Thyroid gland (tissue), 4 donors: ENCODE measurements at places on chromosomes 3 and 15.

- DNase-seq: no peak
Measured at GRCh38 chr3:182909318-182910040, 70.9 kb downstream of the DCUN1D1 start.

GRCh38 chr3:102059145-102059943, 210.0 kb downstream of the NFKBIZ start:
- DNase-seq: no peak

DNA sequence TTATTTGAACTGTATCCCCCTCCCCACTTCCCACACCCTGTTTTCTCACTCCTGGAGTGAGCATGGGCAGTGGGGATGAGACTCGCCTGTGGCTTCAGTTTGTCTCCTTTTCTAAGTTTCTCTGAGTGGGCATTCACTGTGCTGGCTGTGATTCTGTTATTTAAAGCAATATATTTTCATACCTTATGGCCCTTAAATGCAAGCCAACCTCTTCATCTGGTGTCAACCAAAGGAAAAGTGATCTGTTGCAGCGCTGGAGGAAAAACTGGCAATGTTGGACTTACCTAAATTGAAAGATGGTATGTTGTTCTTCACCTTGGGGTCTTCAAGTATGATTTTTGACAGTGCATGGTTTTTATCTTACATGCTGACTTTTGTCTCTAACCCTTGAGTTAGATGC, 56.1 kb downstream of the RBM6 start:
- DNase-seq: no peak

- DNase-seq: no peak
Measured at GRCh38 chr3:182005701-182006100, 294.0 kb downstream of the SOX2 start.

- DNase-seq: no peak
Measured at GRCh38 chr3:100277255-100277800, 16.5 kb downstream of the TBC1D23 start.

GRCh38 chr15:55980511-55980910, 12.9 kb downstream of the NEDD4 start:
- no peak for DNase-seq

DNA sequence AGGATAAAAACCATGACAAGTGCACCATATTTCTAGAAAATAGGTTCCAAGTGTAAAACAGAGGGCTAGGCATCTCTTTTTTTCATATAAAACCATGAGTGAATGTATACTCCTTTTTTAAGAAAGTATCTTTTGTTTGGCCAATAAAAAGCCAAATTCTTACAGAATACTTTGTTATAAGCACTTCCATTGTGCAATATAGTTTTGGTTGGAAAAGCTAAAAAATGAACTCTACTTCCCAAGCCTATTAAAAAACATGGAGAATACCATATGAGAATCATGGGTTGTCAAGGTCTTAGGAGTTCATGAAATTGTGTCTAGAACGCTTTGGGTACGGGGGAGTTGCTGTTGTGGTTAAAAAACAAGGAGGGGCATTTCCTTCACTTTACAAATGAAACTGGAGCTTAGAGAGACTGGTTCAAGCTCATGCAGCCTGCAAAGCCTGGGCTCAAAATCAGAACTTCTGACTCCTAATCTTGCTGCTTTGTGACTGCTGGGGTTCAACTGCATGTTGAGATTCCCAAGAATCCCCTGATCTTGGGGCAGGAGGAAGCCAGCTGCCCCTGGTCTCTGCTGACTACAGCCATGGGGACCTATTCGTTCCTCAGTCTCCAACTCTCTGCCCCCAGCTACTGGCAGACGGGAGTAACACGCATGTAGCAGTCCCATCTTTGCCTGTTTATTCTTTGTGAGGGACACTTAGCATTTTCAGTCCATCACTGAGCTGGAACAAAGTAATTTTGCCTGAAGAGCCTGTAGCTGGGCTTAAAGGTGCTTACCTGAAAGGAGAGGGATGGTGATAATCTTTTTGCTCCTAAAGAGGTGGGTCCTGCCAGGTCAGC, 229.1 kb downstream of the CHST2 start:
- DNase-seq: peak; percentile 18

GRCh38 chr15:29094711-29095110, 174.9 kb downstream of the NSMCE3 start:
- no peak for DNase-seq

DNA sequence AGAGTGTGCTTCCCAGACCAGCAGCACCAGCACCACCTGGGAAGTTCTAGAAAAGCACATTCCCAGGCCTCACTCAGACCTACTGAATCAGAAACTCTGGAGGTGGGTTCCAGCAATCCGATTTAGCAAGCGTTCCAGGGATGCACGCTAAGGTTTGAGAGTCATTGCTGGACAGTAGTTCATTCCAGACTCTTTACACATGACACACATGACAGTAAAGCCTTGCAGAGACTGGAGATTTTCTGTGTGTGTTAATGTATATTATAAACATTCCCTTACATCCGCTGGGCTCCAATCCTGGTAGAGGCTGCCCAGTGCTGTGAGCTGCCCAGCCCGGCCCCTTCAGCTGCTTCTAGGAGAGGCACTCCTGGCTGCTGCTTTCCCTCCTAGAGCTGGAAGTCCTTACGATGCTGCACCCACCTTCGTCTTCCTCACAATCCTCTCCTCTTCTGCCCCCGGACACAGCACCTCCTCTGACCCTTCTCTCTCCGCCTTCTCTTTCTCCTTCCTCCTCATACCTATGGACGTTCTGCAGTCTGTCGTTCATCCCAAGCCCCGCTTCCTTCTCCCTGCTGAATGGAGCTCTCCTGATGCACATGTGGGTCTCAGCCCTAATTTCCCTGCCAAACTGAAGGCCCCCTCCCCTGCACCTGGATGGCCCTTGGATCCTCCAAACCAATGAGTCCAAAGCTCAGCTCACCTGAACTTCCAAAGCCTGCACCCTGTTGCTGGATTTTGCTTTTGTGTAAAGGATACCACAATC, 44.4 kb downstream of the ITGA11 start:
- DNase-seq: no peak

DNA sequence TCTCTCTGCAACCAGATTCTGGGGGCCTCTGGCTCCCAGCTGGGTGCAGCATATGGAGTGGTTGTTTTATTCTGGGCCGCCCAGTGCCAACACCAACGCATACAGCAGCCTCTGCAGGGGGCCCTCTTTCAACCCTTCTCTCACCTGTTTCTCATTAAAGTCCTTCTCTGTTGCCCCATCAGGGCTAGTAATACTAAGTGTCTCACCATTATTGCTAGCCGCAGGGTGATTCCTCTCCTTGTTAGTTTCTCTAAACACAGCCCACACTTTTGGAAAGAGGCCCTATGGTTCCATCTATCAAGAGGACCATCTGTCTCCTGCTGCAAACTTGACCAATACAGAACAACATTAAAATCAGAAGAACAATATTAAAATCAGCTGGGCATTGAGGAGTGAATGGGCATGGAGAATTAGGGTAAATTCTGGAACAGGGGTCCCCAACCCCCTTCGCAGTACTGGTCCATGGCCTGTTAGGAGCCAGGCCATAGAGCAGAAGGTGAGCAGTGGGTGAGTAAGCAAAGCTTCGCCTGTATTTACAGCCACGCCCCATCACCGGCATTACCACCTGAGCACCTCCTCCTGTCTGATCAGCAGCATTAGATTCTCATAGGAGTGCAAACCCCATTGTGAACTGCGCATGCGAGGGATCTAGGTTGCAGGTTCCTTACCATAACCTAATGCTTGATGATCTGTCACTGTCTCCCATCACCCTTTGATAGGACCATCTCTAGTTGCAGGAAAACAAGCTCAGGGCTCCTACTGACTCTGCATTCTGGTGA, 36.5 kb downstream of the ALS2CL start:
- DNase-seq: no peak

GRCh38 chr15:96331945-96332636, 1.6 kb downstream of the NR2F2 start:
- peak; percentile 67 for DNase-seq

DNA sequence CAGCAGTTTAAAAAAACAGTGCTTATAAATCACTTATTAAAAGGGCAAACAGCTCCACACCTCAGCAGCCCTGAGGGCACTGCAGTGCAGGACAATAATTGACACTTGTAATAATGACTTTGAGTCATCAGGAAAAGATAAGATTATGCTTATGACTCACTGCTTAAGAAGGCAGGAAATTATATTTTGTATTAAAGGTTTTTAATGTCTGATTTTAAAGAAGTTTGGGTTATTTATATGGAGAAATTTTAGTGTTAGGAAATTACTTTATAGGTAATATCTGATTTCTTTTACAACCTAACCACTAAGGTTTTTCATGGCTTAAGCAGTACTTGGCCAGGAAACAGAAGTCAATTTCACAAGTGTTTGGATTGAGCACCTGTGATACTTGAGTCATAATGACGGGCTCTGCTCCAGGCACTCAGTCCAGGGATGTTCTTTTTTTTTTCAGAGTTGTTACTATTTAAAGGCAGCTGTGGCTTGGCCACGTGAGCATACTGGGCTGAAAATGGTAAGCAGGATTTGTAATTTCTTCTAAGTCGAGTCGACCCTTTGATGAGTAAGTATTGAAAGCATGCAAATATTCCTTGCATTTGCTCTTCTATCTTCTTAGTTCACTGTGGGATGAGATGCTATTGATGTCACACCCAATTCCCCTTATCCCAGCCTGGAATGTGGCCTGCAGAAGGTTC, 21.6 kb upstream of the SLC6A20 start:
- DNase-seq: peak; percentile 86

- DNase-seq: no peak
Measured at GRCh38 chr3:32848215-32848614, 30.4 kb downstream of the TRIM71 start.

GRCh38 chr3:44682182-44682896, 30.1 kb upstream of the ZNF502 start:
- DNase-seq: no peak

DNA sequence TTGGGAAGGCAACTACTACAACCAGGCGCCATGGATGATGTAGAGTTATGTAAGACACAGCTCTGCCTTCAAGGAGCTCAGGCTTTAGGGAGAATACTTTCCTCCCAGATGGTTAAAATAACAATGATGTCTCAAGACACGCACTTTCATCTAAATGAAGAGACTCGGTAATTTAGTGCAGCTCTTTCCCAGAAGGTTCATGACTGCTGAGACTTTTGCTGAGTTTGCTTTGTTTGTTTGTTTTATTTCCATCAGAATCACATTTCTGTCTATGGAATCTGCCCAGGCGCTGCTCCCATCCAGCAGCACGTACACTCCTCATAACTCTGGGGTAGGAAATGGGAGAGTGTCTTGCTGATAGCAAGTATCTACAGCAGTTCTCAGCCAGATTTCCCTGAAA, 33.9 kb upstream of the MEX3B start:
- DNase-seq: no peak

DNA sequence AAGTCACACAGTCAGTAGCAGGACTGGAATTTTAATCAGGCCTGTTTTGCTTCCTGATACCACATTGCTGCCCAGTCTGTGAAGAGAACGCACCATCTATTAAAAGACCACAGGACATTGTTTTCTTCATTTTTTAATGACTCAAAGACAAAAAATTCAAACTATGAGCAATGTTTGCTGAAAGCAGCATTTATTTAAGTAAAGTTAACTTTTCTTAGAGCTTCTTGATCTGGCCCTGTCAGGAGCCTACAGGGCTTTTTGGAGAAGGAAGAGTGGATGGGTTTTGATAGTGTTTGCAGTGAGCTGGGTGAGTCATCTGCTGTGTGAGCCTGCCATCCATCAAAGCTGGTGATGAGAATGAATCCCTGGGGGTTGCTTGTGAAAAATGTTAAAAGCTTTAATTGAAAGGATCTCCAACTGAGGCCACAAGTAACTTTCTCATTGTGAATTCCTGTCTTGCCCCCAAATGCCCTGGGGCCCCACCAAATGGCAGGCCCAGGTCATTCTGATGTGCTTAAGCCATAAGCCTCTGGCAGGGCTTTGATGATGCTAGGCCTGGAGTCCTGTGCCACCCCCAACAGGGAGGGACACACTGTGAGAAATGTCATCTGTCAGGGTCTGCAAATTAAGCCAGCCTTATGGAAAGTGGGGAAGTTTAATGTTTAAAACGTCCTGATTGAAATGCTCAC, 136.2 kb upstream of the PFN2 start:
- DNase-seq: no peak

GRCh38 chr3:104582092-104582491, 784.6 kb upstream of the ALCAM start:
- DNase-seq: no peak

DNA sequence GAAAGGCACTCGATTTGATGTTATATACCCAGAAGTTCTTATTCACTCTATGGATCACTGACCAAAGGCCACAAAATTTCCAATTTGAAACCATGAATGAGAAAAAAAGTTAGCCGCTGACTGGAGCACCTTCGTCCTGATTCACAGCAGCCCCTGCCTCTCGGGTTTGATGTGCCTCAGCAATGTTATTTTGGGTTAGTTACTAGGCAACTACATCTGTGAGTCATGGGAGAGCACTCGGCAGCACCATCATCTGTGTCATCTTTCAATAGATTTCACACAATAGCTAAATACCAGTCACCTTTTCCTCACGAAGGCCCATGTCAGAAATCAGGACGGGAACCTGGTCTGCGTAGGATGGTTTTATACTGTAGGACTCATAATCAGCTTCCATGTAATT, 269.2 kb downstream of the ZBBX start:
- no peak for DNase-seq

GRCh38 chr3:132509096-132509495, 88.0 kb upstream of the ACKR4 start:
- DNase-seq: no peak

DNA sequence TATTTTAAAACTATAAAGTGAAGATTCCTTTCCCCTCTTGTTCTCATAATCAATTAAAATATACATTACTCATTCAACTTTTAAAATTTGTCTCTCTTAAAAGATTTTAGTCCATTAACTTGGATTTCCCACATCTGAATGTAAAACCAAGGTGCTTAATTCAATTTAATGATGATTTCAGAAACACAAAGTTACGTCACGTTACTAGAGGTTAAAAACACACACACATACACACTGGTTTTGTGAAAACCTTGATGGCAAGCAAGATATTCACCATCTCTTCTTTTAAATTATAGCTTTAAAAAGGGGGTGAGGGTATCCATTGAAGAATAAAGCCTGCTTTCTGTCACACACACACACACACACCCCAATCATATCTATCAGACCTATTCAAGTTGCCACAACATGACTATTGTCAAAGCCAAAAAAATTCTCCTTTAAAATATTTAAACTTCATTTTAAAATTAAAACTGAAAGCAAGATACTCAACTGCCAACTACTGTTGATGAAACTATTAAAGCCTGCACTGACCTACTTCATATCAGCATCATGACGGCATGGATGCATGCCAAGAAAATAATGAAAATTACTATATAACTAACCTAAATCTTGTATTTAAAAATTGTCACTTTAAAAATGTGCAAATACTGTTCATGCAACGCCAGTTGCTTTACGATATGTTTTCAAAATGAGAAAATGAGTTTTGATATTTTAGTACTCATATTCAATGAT, 2.1 kb downstream of the RFX7 start:
- no peak for DNase-seq

DNA sequence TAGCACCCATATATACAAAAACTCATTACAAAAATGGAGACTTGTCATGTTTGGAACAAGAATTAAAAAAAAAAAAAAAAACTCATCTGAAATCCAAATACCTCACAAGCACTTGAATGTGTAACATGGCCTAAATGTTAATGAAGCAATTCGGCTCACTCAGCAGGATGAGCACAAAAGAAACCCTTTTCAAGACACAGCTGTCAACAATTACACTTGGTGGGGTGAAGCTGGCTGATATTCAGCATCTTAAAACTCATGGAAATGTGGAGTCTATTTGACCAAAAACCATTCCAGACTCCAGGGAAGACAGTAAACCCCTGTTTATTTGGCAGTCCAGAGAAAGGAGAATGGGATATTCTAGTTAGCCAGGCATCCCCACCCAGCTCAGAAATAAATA, 205.4 kb upstream of the TSC22D2 start:
- no peak for DNase-seq

- no peak for DNase-seq
Measured at GRCh38 chr15:78206326-78207109, 27.8 kb downstream of the ACSBG1 start.
